Activated CD8-positive, alpha-beta memory T cell treated with anti-CD3 and anti-CD28 coated beads, Interleukin-2, amount 50 U/mL, for 48 hours (primary cell): ENCODE measurements at places on chromosomes 6 and 20.

- DNase-seq = no peak
These were observed 309.2 kb downstream of the CDH4 start for GRCh38 chr20:61561111-61561830.

DNA sequence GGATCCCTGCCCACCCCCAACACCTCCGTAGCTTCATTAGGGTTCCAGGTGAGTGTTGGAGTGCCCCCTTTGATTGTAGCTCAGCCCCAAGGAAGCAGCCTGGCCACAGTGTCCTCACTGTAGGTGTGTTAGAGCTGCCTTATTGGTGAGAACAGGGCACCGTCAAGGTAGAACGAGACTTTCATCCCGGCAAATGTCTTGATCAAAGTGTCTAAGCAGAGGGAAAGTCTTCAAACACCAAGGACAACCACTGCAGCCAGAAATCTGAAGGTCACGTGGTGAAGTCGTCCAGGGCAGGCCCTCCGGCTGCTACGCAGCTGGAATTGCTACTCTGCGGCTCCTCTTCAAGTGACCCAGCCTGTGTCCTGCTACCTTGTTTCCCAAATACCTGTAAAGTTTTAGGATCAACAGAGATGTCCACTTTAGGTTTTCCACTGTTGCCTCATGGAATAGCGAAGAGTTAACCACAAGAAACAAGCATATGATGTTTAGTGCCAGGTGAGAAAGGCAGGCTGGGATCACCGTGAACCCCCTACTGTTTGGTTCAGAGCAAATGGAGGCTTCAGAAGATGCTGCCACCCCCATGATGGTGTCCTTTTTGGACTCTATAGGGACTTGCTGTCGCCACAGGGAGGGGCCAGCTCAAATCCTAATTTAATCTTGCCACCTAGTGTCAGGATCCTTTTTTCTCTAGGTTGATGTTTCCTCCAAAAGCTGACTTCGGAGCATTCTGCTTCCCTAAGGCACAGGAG lies 1.7 kb upstream of the DLL1 start:
- DNase-seq = peak; percentile 57

GRCh38 chr6:108359901-108360882 lies 65.3 kb downstream of the AFG1L start:
- no peak for DNase-seq

GRCh38 chr6:24931718-24932691 lies 3.8 kb downstream of the RIPOR2 start:
- DNase-seq = no peak

GRCh38 chr6:101818051-101818450 lies 424.5 kb downstream of the GRIK2 start:
- no peak for DNase-seq

DNA sequence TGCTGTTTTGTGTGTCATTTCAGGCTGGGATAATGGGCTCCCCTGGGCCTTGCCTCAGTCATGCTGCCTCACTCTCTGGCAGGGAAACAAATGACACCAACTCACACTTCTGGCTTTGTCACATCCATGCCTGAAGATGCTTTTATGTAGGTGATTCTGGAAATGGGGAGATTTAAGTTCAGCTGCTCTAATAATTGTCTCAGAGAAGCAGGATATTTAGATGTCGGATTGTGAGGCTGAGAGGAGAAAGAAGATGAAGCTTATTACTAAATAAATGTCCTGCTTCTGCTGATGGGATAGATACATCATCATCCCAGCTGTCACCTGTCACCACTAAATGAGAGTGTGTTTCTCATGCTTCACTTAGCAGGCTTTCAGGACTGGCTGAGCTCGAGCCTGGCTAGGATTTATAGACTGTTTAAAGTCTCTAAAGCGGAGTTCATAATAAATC lies 480.2 kb upstream of the SPTLC3 start:
- no peak for DNase-seq

DNA sequence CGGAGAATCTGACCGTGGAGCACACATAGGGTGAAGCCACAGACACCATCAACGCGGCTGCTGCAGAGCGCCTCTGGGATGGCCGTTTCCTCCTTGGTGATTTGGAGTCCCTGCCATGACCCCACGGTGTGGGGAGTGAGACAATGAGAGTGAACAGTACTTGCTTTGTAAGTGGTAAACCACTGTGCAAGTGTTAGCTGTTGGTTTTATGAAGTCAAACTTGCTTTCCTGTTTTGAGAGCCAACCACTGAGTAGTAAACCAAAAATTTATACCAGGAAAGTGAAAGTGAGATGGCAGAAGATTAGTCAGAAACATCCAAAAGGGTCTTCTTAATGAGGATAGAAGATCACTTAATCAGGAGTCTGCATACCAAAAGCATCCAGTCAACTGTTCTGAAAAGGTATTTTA lies 160.7 kb downstream of the FOXC1 start:
- DNase-seq = peak; percentile 71

DNA sequence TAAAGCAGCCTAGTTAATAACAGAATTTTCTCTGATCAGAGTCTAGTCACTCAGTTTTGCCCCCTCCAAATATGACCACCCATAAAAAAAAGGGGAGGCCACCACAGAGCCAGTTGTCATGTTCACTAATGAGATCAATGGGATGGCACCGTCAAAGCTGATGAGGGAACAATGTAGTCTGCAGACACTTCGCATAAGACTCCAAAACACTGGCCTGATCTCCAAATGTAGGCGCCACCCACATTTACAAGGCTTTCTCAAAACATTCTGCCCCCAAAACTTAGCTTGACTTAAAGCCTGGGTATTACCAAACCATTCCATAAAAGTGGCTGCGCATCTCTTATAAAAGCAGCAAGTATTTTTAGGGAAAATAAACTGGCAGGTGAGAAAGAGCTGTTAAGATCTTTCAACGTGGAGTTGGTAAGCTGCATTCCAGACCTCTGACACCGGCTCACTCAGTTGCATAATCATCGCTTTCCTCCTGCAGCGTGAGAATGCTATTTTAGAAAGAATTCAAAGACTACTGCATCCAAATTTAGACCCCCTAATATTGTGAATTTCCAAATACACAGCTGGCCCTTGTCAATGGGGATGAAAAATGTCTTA lies 59.3 kb downstream of the TBC1D7 start:
- DNase-seq = no peak

DNA sequence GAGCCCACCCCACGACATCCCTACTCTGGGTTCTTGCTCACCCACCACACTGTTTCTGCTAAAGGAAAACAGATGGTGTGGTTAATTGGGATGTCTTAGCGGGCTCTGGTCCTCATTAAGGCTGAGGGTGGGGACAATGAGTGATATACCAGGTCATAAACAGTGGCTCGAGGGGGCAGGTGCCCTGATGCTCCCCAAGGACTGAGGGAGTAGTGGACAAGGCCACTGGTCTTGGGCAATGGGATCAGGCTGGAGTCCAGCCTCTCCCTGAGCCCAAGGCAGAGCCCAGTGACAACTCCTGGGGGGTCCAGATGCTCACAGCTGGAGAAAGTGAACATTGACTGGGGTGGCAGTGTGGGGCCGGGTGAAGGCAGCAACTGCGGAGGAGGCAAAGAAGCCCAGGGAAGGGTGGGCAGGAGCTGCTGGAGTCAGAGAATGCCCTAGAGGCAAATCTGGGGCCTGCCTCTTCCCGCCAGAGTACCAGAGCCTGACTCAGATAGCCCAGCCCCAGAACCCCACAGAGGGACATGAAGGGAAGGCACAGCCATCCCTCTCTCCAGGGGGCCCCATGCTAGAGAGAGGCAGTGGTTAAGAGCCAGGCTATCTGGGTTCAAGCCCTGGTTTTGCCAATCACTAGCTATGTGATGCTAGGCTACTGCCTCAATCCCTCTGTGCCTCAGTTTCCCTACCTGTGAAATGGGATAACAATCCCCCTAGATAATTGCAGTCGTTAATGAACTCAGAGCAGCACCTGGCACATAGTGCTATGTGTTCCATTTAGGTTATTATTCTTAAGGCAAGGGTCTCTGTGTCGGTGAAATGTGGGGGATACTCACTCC lies 72.3 kb downstream of the MRPL14 start:
- DNase-seq = no peak

DNA sequence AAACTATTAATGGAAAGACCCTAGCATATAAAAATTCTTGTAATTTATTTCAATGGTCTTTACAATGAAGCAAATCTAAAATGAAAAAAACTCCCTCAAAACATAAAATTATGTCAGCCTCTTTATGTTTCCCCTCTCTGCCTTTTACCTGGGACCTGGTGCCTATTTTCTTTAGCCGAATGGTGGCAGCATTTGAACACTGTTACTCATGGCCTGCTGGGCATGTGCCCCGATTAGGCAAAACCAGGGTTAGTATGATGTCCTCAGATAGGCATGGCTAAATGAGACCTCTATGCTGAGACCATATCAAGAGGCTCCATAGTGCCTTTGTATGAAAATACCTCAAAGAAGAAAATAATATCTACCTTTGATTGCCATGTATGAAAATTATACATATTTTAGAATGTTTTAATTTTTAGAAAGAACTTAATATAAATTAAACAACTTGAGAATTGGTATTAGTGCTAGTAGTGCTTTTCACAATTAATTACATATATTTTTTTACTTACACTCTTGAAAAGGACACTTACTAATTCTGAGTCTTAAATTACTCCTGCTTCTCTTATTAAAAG lies 22.5 kb upstream of the C6orf58 start:
- no peak for DNase-seq

DNA sequence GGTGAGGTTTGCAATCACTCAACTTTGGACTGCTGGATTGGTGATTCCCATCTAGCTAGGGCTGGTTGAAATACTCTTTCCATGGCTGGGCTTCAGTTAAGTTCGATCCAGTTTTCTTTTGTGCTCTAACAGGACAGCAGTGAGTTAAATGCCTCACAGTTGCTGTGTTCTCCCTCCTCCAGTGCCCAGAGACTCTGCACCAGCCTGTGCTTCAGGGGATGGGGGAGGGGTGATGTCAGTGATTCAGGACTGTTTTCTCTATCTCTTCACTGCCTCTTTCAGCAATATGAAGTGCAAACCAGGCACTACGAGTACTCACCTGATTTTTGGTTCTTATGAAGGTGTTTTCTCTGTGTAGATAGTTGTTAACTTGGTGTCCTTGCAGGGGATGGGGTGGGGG lies 88.2 kb upstream of the FAM83B start:
- DNase-seq = no peak

GRCh38 chr6:28981431-28981832 lies 23.7 kb downstream of the ZNF311 start:
- DNase-seq = peak; percentile 92

DNA sequence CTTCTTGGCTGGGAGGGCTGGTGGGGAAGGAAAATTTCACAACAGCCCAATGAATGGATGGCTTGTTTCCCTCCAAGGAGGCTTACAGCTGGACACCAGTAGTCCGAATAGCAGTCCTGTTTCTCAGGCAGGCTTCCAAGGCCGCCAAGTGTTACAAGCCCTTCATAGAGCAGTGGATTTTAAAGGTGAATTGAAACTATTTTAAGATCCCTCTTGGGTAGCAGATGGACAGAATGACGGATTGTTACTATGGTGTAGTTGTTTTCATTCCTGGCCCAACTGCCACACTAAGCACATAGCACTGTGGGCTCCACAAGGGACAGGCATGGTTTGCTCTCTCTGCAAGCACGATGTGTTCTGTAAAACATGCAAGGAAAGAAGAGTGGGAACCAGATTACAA lies 203.3 kb upstream of the TAB2 start:
- DNase-seq = no peak

GRCh38 chr6:53724501-53724900 lies 58.9 kb upstream of the KLHL31 start:
- DNase-seq = no peak

DNA sequence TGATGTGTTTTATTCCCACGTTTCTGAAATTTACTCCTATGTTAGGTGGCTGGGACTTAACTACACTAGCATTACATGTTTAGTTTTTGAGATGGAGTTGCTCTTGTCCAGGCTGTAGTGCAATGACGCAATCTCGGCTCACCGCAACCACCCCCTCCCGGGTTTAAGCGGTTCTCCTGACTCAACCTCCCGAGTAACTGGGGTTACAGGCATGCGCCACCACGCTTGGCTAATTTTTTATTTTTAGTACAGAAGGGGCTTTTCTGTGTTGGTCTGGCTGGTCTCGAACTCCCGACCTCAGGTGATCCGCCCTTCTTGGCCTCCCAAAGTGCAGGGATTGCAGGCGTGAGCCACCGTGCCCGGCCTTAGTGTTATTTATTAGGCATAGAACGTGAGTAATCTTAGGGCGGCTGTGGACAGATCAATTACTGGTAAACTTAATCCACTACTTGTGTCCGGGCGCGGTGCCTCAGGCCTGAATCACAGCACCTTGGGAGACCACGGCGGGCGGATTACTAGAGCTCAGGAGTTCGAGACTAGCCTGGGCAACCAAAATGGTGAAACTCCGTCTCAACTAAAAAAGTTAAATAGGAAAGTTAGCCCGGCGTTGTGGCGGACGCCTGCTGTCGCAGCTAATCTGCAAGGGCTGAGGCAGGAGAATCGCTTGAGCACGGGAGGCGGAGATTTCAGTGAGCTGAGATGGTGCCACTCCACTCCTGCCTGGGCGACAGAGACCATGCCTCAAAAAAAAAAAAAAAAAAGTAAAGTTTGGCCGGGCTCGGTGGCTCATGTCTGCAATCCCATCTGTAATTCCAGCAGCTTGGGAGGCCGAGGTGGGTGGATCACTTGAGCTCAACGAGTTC lies 123.7 kb upstream of the BTN3A2 start:
- DNase-seq = peak; percentile 84

DNA sequence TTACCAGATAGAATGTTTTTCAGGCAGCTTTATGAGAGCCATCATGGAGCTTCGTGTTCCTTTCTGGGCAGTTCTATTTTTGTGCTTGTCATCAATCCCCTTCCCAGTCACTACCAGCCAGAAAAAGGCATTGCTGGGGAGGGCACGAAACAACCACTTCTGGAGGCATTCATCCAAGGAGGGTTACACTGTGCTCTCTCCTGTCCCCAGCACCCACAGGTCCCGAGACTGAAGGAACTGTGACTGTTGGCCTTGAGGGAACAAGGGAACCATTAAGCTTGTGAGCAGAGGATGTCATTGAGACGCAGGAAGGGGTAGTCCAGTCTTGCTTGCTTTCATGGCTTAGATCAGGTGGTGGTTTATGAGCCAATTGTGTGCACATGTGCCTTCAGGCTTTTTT lies 20.1 kb upstream of the ENPP5 start:
- DNase-seq = no peak

DNA sequence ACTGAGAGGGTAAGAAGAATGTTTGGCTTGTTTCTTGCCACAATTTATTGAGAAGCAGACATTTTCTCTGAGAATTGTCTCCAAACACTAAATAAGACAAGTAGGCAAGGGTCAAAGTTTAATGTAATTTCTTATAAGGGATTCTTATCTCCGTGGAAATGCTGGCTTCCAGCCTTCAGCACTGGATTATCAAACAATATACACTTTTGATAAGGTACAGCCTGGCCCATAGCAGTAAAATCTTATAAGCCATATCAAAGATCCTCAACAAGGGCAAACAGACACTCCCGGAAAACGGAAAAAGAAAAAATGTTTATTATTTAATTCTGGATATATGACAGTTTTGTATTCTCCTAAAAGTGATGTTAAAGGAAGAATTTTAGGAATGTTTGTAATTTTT lies 18.5 kb upstream of the ZSCAN9 start:
- no peak for DNase-seq
